NCI-H510A treated with DMSO at 0.1 percent for 48 hours (cell line): ENCODE measurements at places on chromosomes 13 and 19.

- DNase-seq: no peak
Measured at GRCh38 chr19:51948975-51949374, 21.7 kb downstream of the ZNF613 start.

DNA sequence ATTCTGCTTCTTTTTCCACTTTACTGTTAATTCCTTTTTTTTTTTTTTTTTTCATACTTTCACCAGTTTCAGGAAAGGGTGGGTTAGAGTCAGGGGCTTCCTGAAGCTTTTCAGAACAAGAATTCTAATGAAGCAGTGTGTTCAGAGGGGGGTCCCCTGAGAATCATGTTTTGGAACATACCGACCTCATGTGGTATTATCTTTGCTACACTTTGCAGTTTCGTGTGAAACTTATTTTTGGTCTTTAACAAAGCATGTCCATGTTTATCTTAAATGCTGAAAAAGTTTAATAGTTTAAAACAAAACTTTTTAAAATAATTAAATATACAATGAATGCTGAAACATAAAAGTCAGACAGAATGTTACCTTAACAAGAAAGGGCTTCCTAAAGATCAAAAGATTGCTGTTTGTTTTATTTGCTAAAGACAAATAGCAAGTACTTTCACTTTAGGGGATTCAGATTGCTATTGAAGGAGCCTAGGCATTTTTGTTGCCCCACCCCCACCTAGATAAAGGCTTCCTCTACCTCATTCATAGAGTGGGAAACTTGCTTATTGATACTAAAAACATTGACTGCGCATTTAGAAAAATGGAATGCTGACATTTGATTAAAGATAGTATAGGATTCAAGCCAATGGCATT, 21.1 kb upstream of the POMP start:
- no peak for DNase-seq

DNA sequence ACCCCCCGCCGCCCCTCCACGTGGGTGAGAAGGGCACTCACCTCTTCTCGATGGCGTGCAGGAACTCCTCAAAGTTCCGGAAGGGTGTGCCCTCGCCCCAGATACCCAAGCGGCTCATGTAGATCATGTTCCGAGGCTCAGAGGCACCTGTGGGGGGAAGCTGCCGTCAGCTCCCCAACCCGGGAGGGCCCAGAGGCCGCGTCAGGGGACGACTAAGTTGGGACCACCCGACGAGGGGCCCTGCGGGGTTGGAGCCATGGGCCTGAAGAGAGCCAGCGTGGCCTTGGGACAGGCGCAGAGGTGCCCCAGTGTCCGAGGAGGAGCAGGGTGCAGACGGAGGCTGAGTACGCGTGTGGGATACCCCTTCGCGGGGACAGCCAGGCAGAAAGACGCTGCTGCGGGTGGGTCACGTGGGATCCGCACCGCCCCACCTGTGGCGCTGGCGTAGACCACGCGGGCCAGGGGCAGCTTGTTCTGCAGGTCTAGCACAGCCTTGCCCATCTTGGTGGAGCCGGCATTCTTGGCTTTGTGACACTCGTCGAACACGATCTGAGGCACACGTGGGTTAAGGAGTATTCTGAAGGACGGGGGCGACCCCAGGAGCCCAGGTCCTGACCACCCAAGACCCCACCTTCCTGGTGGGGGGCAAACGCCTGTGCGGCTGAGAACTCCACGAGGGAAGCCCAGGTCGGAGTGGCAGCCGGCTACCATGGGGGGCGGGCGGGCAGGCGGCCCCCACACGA, 15.9 kb downstream of the GPX4 start:
- no peak for DNase-seq

DNA sequence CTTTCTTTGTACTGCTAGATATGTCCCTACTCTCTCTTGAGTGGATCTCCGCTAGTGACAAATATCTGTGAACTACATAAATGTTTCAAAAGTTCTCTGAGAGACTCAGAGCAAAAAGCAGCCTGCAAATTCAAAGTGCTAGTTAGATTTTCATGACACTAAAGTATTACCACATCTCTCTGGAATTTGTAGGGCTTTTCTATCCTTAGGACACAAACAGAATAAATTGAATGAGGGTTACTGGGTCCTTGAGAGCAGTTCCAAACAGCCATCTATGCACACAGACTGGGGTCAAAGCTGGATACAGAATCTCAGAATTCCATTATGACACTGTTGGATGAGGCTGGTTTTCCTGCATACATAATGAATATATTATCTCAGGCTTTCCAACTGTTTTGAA, 953.2 kb downstream of the DIAPH3 start:
- DNase-seq: no peak

DNA sequence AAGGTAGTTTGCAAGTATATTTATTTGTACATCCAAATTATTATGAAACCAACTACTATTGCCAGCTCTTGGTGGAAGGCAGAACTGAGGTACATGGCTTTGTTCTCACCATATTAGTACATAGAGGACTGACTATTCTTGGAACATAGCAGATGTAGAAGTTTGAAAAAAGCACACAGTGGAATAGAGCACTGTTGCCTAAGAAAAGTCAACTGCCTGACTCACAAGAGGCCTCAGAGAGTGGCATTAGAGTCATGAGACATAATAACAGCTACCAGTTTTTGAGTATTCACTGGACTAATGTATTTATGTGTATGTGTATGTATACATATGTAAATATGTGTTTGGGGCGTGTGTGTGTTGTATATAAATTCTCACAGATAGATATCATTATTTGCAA, 8.3 kb upstream of the PCDH20 start:
- no peak for DNase-seq

DNA sequence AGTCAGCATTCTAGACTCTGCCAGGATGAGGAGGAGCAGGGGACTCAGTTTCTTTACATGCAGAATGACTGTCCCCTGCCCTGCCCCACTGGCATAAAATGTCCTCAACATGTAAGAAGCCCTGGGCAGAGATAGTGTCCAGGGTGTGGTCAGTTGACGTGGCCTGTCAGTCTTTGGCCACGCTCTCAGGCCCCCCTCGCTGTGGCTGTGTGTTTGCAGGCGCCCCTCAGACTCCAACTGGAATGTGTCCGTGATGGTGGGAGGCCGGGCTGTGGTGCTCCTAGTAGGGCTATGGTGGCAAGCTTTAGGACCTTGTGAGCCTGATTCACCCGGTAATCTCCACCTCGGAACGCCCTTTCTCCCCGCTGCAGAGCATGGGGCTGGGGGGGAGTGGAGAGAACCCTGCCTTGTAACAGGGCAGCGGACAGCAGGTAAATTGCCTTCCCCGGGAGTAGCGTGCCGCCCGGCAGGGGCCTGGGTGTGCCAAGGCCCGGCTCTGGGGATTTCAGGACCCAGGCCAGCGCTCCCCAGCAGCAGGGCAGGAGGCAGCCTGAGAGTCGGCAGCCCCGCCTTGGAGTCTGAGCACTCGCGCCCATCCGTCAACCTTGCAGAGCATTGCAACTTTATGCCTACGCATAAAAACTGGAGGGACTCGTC, 62.3 kb downstream of the CHST8 start:
- no peak for DNase-seq

DNA sequence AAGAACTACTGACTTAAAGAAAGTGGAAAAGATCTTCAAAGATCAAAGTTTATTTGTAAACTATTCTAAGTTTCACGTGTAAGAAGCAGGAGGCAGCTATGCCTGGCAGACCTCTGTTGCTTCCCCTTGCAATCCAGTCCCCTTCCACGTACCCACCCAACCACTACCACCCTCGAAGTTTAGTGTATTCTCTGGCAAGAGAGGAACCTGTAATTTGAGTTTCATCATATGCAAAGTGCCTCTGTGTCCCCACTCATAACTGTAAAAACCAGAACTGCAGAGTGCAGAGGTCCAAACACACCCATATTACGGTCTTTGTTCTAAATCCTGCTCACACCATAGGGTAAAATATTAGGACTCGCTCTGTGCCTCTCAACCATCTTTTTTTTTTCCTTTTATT, 75.8 kb upstream of the FRY start:
- no peak for DNase-seq

- DNase-seq: peak; percentile 12
Measured at GRCh38 chr19:54478677-54479266, 5.7 kb upstream of the CDC42EP5 start.

GRCh38 chr13:109665240-109665639, 121.1 kb downstream of the IRS2 start:
- DNase-seq: no peak

GRCh38 chr19:5002143-5002542, 33.2 kb downstream of the KDM4B start:
- no peak for DNase-seq

GRCh38 chr19:55088543-55089341, 13.1 kb downstream of the EPS8L1 start:
- DNase-seq: peak; percentile 31

- DNase-seq: no peak
Measured at GRCh38 chr13:36668316-36668715, 5.5 kb upstream of the SERTM1 start.

DNA sequence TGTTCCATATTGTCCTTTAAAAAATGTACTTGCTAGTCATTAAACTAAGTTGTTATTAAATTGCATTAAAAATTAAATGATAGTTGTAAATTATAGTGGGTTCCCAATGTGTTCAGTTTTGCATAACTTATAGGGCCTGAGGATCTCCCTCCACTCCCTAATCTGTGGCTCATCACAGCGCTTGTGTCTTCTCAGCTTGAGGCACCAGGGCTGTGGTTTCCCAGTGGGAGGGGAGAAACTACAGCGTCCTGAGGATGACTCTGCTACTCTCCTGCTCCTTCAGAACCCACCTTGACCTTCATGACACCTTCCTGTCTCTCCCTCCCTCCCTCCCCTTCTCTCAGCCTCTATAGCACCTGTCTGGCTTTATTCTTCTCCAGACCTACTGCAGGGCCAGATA, 1.4 kb downstream of the SGCG start:
- no peak for DNase-seq

- DNase-seq: no peak
Measured at GRCh38 chr19:22607653-22608430, 26.3 kb upstream of the ZNF492 start.

GRCh38 chr13:90768116-90768515, 579.4 kb upstream of the MIR17HG start:
- no peak for DNase-seq

DNA sequence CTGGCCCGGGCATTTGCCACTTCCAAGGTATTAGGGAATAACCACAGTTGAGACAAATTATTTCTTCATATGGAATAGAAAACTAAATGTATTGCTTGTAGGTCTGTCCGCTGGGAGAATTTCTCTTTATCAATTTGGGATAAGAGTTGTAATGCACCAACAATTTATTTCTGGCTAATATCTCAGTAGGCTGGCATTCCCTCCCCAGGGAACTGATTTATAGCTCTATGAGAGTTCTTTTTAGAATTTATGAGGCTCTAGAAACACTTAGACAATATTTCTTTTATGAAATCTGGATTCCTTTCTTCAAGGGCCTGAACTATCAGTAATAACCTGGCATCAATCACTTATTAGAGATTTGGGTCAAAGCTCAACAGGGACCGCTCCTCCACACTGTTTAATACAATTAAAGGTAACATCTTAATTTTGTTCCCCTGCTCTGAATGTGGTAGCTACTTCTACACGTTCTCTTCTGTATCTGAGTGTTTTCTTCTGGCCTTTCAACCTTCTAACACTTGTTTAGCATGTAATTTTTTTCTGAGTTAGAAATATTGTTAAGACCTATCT, 857.4 kb upstream of the PRR20A start:
- DNase-seq: no peak

GRCh38 chr13:94914895-94915294, 202.6 kb upstream of the SOX21 start:
- no peak for DNase-seq

GRCh38 chr19:13613447-13613846, 107.2 kb upstream of the CACNA1A start:
- peak; percentile 100 for DNase-seq

GRCh38 chr13:111561091-111561781, 240.8 kb downstream of the TEX29 start:
- DNase-seq: no peak

GRCh38 chr13:51733374-51734298, 70.3 kb downstream of the DHRS12 start:
- DNase-seq: no peak

DNA sequence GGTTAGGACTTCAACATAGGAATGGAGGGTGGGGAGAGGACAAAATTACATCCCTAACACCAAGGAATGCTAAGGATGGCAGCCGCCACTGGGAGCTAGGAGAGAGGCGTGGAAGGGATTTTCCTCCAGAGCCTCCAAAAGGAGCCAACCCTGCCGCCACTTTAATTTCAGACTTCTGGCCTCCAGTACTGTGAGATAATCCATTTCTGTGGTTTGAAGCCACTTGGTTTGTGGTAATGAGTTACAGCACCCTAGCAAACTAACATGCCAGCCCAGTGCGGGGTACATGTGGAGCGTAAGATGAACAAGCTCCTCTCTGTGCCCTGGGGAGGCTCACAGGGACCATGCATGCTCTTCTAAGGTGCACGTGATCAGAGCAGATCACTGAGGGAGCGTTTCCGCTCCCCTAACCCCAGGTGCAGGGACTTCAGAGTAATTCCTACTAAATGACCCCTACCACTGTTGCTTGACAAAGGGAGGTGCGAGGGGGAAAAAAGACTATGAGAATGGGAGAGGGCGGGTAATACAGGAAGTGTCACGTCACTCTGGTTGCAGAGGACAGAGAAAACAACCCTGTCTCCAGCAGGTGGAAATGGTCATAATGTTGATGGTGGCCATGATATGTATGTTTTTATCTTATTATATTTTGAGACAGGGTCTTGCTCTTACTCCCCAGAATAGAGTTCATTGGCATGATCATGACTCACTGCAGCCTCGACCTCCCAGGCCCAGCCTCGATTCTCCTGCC, 12.0 kb downstream of the FPR1 start:
- no peak for DNase-seq

- DNase-seq: peak; percentile 40
Measured at GRCh38 chr19:4379383-4380253, 20.7 kb downstream of the SH3GL1 start.

GRCh38 chr13:48231080-48231479, 1.9 kb upstream of the ITM2B start:
- DNase-seq: no peak

DNA sequence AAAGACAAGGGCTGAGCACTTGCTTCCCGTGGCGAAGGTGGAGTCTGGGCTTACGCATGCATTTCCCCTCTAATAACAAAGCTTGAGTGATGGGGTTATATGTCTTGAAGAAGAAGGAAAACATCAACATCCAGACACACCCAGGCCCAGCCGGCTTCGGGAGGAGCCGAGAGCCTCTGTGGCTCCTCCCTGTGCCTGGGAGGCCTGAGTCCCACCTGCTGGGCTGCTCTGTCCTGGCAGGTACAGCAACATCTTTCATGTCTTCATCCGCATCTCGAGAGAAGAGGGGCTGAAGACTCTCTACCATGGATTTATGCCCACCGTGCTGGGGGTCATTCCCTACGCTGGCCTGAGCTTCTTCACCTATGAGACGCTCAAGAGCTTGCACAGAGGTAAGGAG, 30.6 kb downstream of the TMEM161A start:
- DNase-seq: no peak
